ENCODE measurements at places on chromosomes 6 and 20. TPM values are rescaled to one million over a fixed set of nuclear protein-coding genes. Genes with fewer than 3 reads are reported as not detected.

DNA sequence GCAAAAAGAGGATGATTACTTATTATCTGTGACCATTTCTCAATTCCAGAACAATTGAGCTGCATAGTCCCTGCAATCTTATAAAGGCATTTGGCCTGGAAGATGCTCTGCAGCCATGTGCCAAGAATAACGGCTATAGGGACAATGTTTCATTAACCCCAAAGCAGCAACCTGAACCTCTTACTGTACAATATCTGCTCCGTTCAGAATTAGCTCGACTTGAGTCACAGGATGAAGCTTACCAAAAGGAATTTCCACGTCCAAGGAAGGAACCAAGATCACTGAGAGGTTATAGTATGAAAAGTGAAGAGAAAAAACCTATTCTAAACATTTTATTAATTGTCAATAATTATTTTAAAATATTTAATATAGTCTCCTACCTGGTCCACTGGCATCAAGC is 167.3 kb upstream of the GMDS start:
- DNase-seq, result no peak

The OOEP gene
- total RNA-seq, result not detected

The GUCA1A gene
- 1.4 TPM for total RNA-seq

The OPRL1 gene
- 0.36 TPM for total RNA-seq

DNA sequence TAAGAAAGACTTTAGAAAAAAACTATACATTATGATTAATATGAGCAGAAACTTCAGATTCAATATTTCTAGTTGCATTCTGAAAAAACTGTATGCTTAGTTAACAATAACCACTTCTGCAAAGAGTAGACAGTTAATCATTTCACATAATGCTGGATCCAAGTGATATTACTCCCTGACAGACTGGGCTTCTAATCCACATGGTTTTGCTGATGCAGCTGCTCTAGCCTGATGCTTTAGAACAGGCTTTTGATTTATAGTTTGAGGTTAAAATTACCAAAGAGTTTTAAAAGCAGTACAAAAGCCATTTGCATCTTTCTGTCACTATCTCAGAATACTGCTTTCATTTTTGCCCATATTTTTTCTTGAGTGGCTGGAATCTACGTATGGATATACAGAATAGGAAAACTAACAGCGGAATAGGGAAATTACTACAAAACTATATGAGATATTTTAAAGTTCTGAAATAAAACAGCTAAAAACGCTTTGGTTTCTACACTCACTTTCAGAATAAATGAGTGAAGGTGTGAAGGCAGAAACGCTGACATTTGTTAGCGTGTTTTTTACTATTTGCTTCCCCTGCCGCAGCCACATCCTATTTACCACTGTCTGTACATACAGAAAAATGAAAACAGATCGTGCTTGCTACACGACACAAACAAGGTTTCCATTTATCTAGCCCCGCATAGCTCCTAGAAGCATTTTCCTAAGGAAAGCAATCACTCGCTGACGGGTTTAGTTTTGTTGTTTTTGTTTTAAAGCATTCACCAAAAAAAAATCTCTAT is 61.7 kb downstream of the METTL24 start:
- DNase-seq, result no peak

The ZNF334 gene
- total RNA-seq, result 2.2 TPM

Measured in epithelial cell of proximal tubule (primary cell).